ENCODE measurements at places on chromosomes 4 and X.
A peak's percentile ranks its signal among the peaks of the same experiment; 100 is the strongest.

GRCh38 chrX:39843318-39843717 is 254.4 kb downstream of the BCOR start:
- DNase-seq: no peak

GRCh38 chr4:95102162-95102790 is 344.5 kb downstream of the BMPR1B start:
- no peak for DNase-seq

DNA sequence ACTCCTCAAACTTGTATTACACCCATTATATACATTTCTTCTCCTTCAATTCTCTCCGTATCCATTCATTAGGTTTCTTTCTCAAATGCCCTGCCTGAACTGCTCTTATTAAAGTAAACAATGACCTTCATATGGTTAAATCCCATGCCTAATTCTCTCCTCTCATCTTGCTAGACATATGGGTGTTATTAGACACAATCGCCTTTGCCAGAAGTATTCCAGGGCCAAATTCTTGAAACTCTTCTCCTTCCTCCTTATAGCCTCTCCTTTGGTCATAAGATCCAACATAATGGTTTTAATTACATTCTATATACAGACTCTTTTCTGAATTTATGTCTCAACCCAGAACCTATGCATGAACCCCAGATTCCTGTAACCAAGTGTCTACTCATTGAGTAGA is 4.8 kb downstream of the ANXA10 start:
- no peak for DNase-seq

GRCh38 chr4:153513596-153513995 is 47.4 kb downstream of the TMEM131L start:
- no peak for DNase-seq

- DNase-seq: peak; percentile 85
Observed at GRCh38 chr4:4872314-4872903, 12.9 kb downstream of the MSX1 start.

DNA sequence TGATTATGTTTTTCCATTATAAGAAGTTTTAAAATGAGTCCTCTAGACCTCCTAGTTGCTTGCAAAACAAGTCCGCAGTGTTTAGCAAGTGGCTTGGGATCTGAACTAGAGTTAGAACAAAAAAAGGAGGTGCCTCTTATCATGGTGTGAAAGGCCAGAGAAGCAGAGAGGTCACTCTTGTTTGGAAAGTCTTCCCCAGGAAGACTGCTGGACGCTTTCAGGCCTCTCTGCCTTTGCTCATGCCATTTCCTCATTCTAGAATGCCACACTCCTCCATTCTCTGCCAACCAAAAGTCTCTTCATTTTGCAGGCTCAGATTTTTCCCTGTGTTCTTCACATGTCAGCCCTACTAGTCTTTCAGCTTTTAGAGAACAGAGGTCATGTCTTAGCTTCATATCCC is 14.9 kb downstream of the PARM1 start:
- no peak for DNase-seq

DNA sequence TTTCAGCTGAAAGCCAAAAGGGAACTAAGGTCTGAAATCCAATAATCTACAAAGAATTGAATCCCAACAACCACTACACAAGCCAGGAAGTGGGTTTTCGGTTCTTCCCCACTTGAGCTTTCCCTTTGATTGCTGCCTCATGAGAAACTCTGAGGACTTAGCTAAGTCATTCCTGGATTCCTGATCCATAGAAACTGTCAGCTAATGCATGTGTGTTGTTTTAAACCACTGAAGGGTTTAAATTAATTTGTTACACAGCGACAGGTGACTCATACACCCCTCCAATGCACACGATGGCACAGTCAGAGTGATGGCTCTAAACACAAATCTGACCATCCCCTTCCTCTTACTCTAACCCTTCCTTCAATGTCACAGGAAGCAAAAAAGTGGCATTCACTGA is 282.9 kb downstream of the RAB28 start:
- no peak for DNase-seq

DNA sequence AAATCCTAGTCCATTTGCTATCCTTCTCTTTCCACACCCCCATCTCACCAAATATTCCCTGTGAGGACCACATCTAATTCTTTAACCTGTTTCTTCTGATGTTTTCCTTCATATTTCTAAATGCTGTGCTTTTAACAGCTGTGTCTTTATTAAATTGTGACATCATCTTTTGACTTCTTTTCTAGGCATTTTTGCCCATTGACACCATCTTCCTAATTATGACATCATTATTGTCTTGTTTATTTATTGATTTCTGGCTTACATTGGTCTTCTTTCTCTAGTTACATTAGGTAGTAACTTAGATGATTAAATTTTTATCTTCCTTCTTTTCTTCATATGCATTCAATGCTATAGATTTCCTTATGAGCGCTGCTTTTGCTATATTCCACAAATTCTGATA is 175.8 kb upstream of the PDE5A start:
- DNase-seq: no peak

DNA sequence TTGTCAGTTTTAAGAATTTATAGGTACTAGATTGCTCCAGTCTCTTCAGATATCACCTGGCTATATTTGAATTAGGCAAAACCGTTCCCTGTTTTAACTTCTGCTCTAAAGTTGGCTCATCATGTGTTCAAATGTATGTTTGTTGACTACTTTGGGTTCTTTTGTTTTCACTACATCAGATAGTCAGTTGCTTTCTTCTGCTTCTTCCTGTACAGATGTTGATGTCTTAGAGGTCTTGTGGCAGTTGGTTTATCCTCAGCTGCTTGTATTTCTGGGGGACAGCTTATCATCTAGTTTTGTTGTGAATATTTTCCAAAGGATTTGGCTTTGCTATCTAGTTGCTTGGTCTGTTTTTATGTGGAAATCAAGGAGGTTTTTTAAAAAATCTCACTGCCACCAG is 28.0 kb downstream of the TBC1D19 start:
- DNase-seq: no peak

DNA sequence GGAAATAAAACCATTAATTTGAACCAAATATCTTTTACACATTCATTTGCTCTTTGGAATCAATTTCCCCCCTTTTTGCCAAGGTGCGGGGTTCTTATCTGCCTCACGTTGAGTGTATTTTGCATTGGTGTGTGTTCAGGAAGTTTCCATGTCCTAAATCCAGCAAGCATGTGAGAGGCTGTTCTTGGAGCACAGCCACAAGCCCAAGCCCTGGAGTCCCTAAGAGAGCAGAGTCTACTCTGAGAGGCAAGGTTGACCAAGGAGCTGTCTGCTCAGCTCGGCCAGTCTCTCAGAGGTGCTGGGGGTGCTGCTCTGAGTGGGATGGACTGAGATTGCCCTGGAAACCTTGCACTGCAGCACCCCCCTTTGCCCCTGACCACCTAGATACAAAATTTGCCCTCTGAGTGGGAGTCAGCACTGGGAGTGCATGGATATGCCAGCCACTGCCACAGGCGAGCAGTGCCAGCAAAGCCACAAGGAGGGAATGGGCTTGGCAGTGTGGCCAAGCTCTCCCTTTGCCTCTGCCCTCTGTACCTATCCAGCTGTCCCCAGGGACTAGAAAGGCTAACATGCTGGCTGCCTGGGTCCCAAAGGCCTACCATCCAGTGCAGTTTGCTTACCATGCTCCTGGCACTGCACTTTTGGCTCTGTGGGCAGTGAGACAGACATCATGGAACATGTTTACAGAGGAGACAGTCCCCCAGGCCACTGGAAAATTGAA is 20.5 kb upstream of the FAM193A start:
- no peak for DNase-seq

DNA sequence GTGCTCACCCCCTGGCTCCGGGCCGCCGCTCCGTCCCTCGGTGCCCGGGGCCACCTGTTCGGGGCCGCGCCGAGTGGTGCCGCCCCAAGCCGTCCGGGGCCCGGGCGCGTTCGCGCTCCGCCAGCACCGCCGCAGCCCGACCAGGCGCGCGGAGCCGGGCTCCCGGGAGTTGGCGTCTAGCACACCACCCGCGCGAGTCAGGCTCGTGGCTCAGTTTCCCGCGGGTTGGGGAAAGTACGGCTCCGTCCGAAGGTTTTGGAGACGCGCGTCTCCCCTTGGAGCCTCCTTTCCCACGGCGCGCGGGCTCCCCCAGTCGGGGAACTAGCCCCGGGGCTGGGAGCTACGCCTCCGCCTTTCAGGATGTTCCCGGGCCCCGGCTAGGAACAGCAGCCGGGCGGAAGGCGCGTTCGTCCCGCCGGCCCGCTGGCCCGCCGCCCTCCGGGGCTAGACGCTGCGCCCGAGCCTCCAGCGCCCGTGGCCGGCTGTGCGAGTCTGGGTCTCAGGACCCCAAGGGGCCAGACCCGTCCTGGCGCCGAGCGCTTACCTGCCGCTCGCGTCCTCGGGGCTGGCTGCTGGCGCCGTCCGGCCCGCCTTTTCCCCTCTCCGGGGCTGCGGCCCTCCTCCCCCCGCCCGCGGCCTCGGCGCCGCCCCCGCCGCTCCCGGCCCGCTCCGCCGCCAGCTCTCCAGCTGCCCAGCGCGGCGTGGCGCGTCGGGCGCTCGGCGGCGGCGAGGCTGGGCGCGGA is at the start of gene ADGRG2:
Gene ADGRG2 (minus strand): TSS at position 571 of the 743 bp plus-strand sequence. CDS start 53,634 bp downstream, outside the sequence.
- DNase-seq: peak; percentile 68

GRCh38 chrX:128928636-128929035 is 594.7 kb downstream of the SMARCA1 start:
- DNase-seq: no peak

DNA sequence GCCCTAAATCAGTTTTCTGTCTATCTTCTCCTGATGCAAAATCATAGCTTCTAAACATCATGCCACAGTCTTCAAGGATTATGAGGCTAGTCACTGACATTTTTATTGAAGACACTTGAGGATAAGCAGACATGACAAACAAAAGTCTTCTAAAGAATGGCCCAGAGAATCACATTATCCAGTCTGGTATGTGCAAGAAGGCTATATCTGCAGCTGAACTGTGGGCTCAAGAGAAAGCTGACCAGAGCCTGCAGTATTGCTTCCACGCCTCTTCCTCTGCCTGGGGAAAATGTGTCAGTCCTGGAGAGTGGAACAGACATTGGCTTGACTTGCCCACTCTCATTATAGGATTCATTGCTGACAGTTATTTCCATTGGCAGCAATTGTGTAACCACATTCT is 553.5 kb downstream of the SPOCK3 start:
- no peak for DNase-seq

GRCh38 chr4:25457053-25457715 is 80.1 kb downstream of the ANAPC4 start:
- DNase-seq: no peak

- no peak for DNase-seq
Observed at GRCh38 chrX:69430785-69431184, 73.3 kb upstream of the NALF2 start.

DNA sequence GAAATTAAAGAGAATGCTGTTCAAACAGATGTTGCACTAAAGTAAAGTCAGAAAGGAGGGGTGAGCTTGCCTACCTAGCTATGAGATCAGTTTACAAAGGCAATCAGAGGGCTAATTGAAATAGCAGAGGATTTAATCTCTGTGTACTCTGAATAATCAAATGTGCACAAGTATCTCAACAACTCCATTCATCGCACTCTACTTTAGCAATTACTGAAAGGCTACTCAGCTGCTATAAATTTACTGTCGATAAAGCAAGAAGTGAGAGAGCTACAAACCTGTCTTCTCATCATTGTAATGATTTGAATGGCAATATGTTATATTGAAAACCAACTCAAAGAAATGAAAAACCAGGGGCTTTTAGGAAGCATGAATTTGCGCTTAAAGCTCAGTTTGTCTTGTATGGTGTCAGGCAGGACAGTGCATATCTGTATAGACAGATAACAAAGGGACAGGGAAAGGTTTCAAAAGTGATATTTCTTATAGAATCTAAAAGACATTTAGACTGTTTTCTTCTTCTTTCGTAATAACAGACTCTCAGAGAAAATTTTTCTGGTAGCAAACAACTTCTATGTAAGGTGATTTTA is 34.8 kb downstream of the GC start:
- no peak for DNase-seq

GRCh38 chr4:77308843-77309242 is 151.8 kb downstream of the CCNG2 start:
- peak; percentile 54 for DNase-seq

DNA sequence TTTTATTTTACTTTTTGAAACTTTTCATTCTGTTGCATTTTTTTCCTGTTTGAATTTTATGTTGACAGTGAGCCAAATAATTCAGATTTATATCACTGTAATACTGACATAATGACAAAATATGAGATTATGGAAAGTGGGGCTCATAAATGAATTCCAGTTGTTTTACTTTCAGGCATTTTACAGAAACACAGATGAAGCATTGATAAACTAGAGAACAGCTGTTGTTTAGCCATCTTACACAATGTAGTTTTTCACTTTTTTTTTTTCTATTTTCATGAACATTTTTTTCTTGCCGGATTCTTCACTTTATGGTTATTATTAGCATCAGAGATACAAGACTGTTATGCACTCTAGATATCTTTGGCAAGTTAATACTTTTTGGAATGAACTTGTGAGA is 91.7 kb upstream of the PAQR3 start:
- DNase-seq: no peak

DNA sequence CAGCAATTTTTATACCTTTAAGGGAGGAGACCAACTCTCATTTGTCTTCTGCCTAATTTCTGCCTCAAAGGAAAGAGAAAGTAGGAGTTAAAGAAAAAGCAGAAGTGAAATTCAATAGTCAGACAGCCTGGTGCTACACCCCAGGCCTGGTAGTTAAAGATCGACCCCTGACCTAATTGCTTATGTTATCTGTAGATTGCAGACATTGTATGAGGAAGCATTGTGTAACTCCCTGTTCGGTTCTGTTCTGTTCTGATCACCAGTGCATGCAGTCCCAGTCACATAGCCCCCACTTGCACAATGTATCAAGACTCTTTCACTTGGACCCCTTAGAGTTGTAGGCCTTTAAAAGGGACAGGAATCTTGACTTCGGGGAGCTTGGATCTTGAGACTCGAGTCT is 335.9 kb upstream of the AR start:
- DNase-seq: no peak

GRCh38 chrX:109535578-109535977 is 1.1 kb upstream of the NXT2 start:
- no peak for DNase-seq

DNA sequence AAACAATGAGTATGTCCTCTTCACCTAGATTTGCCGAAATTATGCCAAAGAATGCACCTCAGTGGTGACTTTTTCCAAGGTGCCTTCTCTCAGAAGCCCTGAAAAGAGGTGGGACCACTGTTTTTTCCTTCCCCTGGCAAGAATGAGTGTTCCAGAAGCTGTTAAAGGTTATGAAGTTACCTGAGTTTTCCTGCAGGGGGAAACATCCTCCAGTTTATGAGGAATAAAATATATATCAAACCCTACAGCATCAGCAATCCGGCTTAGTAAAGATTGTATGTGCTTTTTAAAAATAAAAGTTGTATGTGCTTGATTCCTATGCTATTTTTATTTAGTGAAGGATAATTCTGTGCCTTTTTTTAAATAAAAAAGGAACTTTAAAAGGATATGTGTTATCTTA is 73.3 kb downstream of the RBM46 start:
- peak; percentile 41 for DNase-seq

- no peak for DNase-seq
Observed at GRCh38 chr4:54852054-54852453, 194.3 kb downstream of the KIT start.

GRCh38 chr4:95058991-95059390 is 301.2 kb downstream of the BMPR1B start:
- DNase-seq: peak; percentile 43

GRCh38 chr4:72208421-72209075 is 176.7 kb downstream of the NPFFR2 start:
- DNase-seq: no peak

All from neural progenitor cell (in vitro differentiated cells).